ENCODE measurements at places on chromosomes 12 and 14.

- DNase-seq: no peak
Measured at GRCh38 chr12:99959549-99960170, 25.1 kb downstream of the ANKS1B start.

DNA sequence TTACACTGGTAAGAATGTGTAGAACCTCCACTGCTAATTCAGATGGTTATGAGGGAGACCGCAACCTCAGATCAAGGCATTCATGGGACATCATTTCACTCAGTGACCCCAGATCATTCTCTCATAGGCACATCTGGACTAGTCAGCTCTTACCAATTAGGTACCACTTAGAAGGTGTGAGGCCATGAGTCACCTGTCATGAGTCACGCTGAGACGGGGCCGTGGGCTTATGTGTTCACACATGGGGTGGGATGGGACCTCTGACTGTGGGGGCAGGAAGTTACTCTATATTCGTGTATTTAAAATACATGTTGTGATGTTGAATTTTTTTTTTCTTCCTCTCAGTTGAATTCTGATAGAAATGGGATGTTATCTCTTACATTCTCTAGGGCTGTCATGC lies 55.9 kb downstream of the CCDC92 start:
- peak; percentile 54 for DNase-seq

DNA sequence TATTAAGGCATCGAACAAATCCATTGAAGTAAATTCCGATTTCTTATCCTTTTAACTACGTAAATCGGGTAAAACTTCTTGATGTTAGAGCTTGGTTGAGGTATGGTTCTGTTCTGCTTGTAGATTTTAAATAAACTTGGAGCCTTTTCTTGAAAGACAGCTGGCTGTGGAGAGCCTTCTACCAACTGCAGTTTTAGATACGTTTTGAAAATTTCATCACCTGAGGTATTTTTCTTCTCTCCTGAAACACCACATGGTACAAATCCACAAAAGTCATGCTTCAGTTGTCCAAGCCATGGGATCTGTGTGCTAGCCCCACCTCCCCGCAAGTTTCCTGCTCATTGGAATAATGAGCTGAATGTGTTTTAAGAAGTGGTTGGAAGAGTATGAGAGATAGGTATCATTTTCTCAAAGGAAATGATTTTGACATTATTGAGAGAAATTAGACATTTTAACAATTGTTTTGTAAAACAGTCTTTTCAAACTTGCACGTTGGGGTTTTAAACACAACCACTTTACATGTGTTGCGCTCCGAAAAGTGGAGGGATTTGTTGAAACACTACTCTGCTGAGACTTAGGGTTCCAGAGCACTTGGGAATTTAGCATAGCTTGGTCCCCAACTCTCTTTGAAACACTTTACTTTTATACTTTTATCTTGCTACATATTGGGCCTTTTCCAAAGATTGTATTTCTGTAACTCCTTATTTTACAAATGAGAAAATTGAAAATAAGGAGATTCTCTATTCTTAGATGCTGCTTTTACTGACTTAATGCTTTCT lies 1.4 kb downstream of the PPM1A start:
- DNase-seq: no peak

- DNase-seq: no peak
Measured at GRCh38 chr12:19783547-19784444, 344.5 kb downstream of the AEBP2 start.

- DNase-seq: no peak
Measured at GRCh38 chr14:80264702-80265101, 53.4 kb upstream of the DIO2 start.

DNA sequence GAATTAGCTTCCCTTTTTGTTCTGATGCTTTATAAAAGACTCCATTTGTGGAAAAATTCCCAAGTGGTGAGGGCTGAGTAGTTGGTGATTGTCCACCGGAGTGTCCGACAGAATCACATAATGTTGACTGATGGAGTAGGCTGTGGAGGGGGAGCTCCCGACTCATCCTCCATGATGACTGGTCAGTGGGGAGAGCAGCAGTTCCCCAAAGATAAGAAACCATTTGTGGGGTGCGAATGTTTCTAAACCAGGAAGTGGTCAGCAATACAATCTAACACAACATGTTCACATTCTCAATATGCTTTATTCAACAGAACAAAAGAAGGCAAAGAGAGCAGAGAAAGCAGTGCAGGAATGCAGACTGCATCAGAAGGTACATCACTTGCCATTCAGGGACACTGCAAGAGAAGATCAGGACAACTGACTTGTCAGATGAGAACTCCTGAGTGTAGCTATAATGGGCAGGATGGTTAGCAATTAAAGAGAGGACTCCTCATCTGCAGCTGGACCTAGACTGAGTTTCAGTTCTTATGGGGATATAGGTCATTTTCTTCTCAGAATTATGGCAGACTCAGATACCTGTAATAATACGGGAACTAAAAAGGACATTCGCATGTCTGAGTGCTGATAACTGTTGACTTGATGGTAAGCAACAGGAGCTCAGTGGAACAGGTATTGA lies 5.4 kb downstream of the KRT6B start:
- DNase-seq: no peak

- DNase-seq: no peak
Measured at GRCh38 chr14:58068306-58068705, 83.7 kb downstream of the ARMH4 start.

DNA sequence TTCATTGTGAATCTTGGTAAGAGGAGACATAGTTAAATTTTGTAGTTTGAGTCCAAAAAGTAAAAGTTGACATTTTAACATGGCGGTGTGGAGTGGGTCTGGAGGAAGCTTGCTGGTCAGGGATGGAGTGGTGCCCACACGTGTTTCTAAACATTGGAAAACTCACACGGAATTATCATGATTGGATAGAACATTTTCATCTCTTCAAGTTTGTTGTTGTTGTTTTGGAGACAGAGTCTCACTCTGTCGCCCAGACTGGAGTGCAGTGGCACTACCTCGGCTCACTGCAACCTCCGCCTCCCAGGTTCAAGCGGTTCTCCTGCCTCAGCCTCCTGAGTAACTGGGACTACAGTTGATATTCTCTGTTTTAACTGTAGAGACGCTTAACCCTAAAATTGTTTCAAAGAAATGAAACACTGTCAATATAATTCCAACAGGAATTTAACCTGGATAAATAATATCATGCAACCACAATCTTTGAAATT lies 502 bp upstream of the MBIP start:
- no peak for DNase-seq

DNA sequence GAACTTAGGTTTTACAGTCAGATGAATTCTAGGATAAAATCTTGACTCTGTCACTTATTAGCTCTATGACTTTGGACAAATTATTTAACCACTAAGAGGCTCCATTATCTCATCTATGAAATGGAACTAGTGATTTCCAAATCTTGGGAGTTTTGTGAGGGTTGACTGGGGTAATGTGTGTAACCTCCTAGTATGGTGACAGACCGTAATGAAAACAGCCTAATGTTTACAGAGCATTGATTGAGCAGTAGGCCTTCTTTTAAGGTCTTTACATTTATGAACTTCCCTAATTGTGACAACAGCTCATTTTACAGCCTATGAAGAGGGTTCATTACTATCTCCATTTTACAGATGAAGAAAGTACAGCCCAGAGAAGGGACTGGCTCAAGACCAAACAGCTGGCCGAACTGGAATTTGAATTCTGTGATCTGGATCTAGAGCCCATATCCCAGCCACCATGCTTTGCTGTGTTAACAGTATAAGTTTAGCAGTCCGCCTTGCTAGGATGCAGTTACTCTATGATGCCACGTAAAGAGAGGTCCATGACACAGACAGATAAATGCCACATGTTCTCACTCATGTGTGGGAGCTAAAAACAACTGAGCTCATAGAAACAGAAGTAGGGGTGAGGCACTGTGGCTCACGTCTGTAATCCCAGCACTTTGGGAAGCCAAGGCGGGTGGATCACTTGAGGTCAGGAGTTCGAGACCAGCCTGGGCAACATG lies 9.1 kb upstream of the FBXL14 start:
- no peak for DNase-seq

GRCh38 chr12:108585864-108586263 lies 12.0 kb downstream of the TMEM119 start:
- DNase-seq: no peak

- no peak for DNase-seq
Measured at GRCh38 chr12:112243255-112244110, 118.1 kb downstream of the TRAFD1 start.

DNA sequence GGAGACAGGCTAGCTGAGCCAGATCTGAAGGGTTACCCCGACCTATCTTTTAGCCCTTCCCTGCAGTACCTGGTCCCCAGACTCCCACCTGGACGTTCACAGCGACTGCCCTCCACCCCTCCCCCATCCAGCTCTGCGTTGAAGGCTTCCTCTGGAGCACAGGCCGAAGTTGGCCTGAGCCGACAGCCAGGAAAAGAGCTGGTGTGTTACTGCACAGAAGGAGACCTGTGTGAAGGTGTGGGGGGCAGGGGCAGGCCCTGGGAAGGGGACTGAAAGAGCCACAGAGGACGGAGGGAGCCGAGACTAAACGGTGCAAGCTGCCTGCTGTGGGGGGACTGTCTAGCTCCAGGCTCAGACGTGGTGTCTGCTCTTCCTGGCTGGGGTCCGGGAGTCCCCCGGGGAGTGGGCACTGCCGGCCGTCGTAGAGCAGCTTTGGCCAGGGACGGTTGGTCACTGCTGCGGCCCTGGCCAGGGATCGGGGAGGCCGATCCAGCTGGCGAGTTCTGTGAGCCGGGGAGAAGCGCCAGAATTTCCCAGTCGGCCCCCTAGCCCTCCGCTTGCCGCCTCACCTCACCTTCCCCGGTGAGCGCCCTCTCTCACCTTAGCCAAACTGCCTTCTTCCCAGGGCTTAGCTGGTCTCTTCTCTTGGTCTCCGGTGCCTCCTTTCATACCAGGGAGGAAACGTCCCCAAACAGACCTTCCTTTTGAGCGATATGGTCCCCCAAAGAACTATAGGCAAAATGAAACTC lies 899 bp upstream of the COL2A1 start:
- no peak for DNase-seq

- DNase-seq: no peak
Measured at GRCh38 chr14:22537436-22538310, 51.4 kb downstream of the DAD1 start.

DNA sequence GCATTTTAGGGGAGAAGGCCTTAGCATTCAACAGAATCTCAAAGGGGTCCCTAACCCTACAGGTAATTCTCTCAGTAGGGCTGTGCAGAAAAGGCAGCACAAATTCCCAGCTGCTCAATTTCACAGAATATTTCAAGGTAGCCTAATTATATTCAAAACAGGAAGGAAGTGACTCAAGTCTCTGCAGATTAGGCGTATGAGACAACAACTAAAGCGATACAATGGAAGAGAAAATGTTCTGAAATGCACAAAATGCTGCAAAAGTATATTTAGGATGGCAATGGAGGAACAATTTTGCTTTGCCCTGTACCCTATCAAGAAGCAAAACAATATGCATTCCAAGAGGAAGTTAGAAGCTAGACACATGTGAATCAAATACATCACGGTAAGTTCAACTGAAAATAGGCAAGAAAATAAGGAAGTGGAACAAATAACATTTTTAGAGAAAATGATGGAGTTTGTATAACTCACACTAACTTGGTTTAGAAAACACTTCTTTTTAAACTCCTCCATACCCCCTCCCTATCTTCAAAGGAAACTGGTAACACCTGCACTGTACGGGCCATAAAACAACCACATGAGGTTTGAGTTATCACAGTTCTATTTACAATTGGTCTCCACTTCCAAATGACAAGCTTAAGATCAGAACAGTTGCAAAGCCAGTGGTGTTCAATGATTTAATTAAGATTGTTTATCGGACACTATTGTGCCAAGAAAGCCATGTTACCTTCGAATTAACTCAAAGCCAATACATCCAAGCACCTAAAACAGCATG lies 1.6 kb downstream of the GIT2 start:
- DNase-seq: no peak

- DNase-seq: no peak
Measured at GRCh38 chr14:50335389-50335788, 23.3 kb downstream of the DMAC2L start.

DNA sequence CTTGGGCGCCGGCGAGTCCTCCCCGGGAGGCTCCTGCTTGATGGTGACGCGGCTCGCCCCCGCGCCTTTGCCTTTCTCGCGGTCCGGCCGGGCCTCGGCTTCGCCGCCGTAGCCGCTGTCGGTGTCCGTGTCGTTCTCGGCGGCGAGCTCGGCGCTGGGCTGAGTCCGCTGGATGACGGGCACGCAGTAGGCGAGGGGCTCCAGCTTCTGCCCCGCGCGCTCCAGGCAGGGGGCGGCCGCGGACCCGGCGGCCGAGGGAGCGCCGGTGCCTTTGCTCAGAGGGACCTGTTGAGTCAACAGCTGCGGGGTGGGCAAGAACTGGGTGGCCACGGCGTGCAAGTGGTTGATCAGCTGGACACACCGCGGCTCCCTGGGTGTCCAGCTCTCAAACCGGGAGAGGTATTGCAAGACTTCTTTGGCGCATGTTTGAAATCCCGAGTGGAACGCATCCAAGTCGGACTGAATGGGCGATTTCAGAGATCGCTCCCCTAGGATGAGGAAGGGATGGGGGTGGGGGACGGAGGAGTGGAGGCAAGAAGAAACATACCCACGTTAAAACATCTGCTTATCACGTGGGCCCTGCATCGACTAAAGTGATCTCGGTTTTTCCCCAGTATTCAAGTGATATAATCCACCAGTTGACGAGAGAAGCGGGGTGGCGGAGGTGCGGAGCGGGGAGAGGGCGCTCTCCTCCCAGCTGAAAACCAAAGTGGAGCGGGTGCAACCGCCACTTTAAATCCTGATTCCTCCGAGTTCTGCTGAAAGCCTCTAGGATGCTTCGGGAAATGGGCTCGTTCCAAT lies 2.0 kb downstream of the BHLHE41 start:
- DNase-seq: peak; percentile 23

- DNase-seq: no peak
Measured at GRCh38 chr14:85234156-85235025, 295.6 kb upstream of the FLRT2 start.

DNA sequence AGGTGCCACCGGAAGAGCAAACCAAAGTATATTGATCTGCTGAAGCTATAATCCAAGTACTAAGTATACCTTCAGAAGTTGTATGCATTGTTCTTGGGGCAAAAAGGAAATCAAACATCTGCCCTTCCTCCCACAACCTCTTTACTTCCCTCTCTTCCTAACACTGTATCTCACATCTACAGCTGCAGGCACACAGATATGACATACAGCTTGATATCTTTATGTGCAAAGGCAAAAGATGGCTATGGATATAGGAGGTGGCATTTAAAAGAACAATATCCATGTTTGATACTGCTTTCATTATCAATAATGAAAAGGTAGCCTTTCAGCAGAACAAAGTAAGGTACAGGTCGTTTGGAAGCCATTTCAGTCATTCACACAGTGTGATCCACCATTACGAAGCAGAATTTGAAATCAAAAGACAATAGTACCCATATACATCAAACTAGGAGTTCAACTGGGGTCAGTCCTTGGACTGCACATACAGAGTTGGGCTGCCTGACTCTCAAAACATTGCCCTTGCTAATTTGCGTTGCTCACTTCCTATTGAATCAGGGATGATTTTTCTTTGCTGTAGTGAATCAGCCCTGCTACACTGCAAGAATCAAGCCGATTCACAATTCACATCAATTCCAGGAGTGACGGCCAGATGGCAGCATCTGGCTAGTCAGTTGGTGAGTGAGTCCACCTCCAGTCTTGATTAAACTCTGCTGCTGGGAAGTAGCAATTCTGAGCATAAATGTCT lies 8.9 kb downstream of the ANG start:
- peak; percentile 59 for DNase-seq

GRCh38 chr14:85587151-85587711 lies 57.3 kb downstream of the FLRT2 start:
- peak; percentile 4 for DNase-seq

GRCh38 chr14:73239393-73240241 lies 2.3 kb downstream of the PAPLN start:
- DNase-seq: no peak
